Muscle of arm (tissue), 14 donors: ENCODE measurements at places on chromosomes 12 and 14.

GRCh38 chr12:79522257-79522988, 168.3 kb downstream of the PAWR start:
- DNase-seq = no peak

- no peak for DNase-seq
These were observed 137.2 kb upstream of the TRHDE start for GRCh38 chr12:72135021-72135301.

GRCh38 chr14:58464652-58465051, 37.1 kb downstream of the KIAA0586 start:
- DNase-seq = no peak

- peak; percentile 63 for DNase-seq
These were observed 139.3 kb downstream of the TTC7B start for GRCh38 chr14:90676912-90677311.

DNA sequence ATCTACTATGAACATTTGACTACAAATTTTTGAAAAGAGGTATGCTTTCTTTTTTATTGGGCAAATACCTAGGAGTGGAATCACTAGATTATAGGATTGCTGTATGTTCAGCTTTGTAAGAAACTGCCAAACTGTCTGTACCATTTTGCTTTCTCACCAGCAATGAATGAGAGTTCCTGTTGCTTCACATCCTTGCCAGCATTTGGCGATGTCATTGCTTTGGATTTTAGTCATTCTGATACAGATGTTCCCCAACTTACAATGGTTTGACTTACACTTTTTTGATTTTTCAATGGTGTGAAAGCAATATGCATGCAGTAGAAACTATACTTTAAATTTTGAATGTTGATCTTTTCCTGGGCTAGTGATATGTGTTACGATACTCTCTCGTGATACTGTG, 328.7 kb downstream of the RAD51B start:
- no peak for DNase-seq

GRCh38 chr12:27061317-27061716, 21.1 kb downstream of the C12orf71 start:
- no peak for DNase-seq

DNA sequence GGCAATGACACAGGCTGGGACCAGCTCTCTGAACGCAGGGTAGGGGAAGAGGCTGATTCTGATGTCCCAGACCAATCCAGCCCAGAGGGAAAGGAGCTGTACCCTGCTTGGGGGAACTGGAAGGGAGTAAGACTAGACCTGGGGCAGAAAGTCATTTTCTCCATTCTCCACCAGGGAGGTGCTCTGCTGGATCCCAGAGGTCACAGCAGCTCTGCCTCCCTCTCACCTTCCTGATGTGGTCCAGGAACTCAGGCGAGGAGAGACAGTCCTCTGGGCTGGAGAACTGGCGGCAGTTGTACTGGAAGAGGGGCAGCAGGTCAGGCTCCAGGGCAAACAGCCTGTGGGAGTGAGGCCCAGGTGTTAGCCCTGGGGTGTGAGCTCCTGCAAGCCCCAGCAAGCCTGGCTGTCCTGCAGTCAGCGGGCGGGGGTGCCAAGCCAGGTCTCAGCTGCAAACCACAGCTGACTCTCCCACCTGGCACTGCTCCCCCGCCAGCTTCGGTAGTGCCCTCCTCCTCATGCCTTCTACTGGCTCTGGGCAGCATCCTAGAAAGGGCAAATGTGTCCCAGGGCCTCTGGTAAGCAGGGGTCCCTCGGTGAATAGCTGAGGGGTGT, 1.9 kb downstream of the NGB start:
- no peak for DNase-seq

- DNase-seq = peak; percentile 49
These were observed 21.1 kb upstream of the KCNA5 start for GRCh38 chr12:5022465-5023061.

- DNase-seq = no peak
These were observed 10.9 kb downstream of the RTL1 start for GRCh38 chr14:100892496-100893227.

DNA sequence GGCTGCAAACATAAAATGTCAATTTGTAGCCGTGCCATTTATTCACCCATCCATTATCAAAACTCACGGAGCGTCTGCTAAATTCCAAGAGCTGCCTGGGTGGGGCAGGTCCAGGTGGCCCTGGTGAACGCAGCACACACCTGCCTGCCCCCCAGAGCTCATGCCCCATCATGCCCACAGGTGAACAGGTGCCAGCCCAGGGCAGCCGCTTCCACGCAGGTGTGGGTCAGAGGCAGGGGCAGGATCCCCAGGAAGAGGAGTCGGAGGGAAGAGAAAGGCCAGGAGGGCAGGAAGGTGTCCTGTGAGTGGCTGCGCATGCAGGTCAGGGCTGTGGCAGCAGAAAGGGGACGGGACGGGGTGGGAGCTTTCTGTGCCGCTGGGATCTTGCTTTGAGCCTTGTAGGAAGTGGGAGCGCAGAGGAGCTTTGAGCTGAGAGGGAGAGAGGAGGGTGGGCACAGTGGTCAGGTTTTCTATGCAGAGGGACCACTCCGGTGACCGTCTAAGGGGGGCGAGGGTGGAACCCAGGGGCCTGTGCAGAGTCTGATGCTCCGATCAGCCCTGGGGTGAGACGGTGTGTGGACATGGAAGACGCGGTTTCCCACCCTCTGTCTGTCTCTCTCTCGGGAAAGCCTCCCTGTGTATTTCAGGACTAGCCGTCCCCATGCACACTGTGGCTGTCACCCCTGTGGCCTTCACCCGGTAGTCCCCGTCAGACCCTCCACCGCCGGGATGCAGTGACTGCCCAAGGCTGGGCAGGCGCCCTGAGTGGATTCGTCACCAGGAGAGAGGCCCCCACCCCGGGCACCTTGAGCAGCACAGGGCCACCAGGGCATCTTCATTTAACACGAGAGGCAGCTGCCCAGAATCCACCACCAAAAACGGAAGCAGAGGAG, 26.7 kb downstream of the GALNT9 start:
- DNase-seq = no peak

- DNase-seq = no peak
These were observed 52.8 kb downstream of the ATP2B1 start for GRCh38 chr12:89655841-89656240.

GRCh38 chr12:110200124-110200417, 75.9 kb downstream of the IFT81 start:
- no peak for DNase-seq

DNA sequence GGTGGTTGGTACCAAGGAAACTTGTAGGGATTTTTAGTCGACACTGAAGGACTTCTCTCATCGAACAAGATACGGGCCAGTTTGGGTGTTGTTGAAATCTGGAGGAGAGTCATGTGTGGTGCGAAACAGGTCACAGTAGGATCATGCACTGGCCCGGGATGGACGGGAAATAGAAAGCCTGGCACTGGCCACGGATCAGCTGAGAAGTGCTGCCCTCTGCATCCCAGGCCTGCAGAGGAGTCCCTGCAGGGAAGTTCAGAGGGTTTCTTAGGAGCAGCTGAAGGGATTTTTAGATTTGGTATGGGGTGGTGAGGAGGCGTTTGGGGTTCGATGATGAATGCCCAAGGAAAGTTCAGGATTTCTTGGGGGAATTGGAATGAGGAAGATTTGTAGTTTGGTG, 63.1 kb downstream of the TSPAN9 start:
- no peak for DNase-seq

DNA sequence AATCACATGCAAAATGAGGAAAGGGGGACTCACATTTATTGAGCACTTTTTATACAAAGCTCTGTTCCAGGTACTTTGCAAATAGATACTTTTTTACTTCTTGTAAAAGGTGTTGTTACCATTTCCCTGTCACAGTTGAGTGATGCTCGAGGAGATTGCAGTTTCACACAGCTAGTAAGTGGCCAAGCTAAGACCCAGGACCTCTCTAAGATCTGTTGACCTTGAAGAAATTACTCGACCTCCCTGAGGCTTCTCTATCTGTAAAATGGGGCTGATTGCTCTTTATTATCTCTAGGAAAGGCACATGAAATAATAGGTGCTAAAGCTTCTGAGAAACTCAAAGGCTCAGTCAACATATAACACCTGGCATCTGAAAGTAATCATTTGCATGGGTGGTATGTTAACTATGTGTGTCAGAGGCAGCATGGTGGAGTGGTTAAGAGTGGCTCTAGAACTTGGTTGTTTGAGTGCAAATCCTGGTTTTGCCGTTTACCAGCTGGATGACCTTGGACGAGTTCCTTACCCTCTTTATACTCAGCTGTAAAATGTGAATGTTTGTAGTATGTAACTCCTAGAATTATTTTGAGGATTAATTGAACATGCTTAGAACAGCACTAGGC, 41.5 kb downstream of the IFT81 start:
- no peak for DNase-seq

DNA sequence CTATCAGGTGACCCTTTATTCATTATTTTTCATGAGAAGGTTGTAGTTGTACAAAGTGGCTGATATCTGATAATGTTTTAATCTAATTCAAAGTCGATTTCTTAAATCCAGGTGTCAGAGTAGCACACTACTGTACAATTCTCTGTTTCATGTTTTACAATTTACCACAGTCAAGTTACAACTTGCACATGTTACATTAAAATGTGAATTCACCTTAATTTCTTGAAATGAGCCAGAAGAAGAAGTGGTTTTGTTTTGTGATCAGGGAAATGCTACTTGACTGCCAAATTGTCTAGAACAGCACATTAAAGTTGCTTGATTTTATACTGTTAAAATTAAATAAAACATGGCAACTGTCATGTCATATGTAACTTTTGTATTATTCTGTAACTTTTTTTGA, 23.2 kb downstream of the LRRK2 start:
- DNase-seq = no peak

DNA sequence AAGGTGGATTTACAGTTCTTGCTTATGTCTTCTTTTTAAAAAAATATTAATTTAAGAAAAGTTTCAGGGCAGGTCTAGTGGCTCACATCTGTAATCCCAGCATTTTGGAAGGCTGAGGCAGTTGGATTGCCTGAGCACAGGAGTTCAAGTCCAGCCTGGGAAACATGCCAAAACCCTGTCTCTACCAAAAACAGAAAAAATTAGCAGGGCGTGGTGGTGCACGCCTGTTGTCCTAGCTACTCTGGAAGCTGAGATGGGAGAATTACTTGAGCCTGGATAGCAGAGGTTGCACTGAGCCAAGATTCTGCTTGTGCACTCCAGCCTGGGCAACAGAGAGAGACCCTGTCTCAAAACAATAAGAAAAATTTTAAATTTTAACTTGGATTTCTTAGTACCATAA, 5.4 kb upstream of the TAS2R46 start:
- DNase-seq = peak; percentile 18

DNA sequence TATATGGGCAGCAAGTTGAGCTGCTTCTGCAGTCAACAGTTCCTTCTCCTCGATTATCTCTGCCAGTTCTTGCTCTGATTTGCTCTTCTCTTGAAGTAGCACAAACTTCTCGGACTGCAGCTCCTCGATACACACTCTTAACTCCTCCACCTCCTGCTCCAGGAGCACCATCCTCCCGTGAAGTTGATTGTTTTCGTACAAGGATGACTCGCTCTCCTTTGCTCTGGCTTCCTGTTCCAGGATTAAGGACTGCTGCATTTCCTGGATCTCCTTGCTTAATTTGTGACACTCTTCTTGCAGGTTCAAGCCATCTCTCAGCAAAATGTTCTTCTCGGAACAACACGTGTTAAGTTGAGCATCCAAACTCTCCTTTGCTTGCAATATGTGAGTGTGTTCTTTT, 56.2 kb upstream of the VPS33A start:
- no peak for DNase-seq

GRCh38 chr12:124626971-124627411, 59.6 kb upstream of the NCOR2 start:
- peak; percentile 90 for DNase-seq
